ENCODE measurements at places on chromosomes 13 and 19.

DNA sequence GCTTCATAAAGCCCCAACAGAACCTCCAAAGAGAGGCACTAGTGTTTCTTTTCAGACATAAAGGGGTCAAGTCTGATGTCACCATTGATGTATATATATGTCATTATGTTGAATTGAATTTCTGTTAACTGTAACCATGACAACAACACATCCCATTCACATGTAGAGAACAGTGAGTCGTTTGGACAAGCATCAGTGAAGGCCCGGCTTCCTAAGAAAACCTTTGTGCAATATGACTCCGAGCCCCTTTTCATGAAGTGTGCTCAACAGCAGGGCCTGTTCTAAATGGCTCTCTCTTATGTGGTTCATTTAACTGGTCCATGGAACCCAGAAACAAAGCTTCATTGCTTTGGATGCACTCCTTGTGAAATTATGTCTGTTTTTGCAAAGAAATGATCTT lies 67.2 kb upstream of the UBL3 start:
- no peak for DNase-seq

DNA sequence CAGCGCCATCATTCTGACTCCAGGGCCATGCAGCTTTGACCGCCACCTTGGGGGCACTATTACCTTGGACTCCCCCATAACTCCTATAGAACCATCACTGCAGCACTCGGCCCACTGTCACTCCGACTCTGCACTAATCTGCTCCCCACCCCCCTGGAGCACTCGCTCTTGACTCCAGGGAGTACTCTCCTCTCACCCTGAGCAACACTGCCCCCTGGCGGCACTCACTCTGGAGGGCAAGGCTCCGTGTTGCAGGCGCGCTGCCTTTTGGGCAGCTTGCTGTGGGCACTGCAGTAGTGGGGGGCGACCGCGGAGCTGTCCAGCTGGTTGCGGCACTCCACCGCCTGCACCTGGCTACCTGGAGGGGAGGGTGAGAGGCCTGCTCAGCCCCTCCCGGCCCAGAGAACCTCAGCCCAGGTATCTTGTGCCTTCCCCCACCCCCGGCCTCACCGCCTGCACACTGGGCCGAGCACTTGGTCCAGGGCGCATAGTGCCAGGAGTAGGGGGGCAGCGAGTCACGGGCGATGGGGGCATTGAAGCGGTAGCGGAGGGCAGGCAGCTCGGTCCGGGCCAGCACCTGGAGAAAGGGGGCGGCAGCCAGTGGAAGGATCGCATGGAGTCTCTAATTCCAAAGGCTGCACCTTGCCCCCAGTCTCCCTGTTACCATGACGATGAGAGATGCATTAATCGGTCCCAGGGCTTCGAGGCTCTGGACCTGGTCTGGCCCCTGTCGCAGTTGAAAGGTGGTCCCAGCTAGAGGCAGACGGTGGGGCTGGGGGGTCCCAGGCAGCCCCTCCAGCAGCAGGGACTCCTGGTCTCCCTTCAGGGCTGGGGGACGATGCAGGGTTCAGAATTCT lies 8.9 kb upstream of the MYO1F start:
- no peak for DNase-seq

- no peak for DNase-seq
Measured at GRCh38 chr19:6074709-6075403, 35.4 kb downstream of the RFX2 start.

DNA sequence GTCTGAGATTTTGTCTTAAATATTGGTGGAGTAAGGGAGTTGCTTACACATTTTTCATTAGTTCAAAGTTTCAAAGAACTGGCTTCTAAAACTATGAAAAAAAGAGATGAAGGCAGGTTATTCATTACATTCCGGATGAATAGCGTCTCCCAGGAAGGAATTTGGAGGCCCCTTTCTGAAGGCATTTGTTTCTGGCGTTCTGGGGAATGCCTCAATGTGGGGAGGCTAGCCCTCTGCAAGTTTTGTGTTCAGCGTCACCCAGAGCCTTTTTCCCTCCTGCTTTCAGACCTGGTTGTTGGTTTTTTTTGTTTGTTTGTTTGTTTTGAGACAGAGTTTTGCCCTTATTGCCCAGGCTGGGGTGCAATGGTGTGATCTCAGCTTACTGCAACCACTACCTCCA lies 21.0 kb downstream of the FAM124A start:
- DNase-seq = no peak

- DNase-seq = no peak
Measured at GRCh38 chr19:1291761-1292418, 6.2 kb downstream of the EFNA2 start.

DNA sequence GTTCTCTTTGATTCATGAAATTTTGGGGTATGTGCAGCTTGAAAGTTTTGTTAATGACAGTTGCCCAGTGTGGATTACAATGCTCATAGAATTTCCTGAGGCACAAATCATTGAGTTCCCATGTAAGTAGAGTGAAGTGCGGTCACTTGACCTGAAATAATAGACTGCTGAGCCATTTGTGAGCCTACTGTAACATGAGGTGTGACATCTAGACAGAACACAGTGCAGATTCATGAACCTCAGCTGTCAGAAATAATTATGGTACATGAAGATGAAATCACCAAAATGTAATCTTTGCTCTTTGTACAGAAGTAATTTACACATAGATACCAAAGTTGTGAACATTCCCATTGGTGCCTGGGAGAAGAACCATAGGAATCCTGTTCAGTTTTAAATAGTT lies 84.6 kb downstream of the DHRS12 start:
- no peak for DNase-seq

All from hypothalamus (tissue), 51 donors.